ENCODE measurements at places on chromosomes 1 and 21. TPM values are rescaled to one million over a fixed set of nuclear protein-coding genes. Genes with fewer than 3 reads are reported as not detected.

- peaks cover 15% of the 10 kb centered on the region for H3K4me1 ChIP-seq
- DNase-seq, result no peak
- H3K27ac ChIP-seq, result no peak overlapping the region
- H3K27me3 ChIP-seq, result no peaks in the 10 kb centered on the region
- H3K4me3 ChIP-seq, result 0 out of 2 replicates have a peak overlapping the region, but pooled peaks have one; percentile 7
These were observed 10.1 kb downstream of the GPATCH2 start for GRCh38 chr1:217620814-217621213.

GRCh38 chr1:164725401-164725800 is 166.4 kb downstream of the PBX1 start:
- H3K4me1 ChIP-seq, result peaks cover 43% of the 10 kb centered on the region
- no peak for DNase-seq
- H3K27me3 ChIP-seq, result no peaks in the 10 kb centered on the region
- H3K27ac ChIP-seq, result peak overlapping the region; percentile 5
- no peaks in the 10 kb centered on the region for H3K36me3 ChIP-seq

GRCh38 chr1:15425958-15426357 is 12.3 kb upstream of the CTRC start:
- no peaks in the 10 kb centered on the region for H3K36me3 ChIP-seq
- no peaks in the 10 kb centered on the region for H3K27me3 ChIP-seq
- no peaks in the 10 kb centered on the region for H3K4me1 ChIP-seq
- no peak overlapping the region for H3K27ac ChIP-seq

DNA sequence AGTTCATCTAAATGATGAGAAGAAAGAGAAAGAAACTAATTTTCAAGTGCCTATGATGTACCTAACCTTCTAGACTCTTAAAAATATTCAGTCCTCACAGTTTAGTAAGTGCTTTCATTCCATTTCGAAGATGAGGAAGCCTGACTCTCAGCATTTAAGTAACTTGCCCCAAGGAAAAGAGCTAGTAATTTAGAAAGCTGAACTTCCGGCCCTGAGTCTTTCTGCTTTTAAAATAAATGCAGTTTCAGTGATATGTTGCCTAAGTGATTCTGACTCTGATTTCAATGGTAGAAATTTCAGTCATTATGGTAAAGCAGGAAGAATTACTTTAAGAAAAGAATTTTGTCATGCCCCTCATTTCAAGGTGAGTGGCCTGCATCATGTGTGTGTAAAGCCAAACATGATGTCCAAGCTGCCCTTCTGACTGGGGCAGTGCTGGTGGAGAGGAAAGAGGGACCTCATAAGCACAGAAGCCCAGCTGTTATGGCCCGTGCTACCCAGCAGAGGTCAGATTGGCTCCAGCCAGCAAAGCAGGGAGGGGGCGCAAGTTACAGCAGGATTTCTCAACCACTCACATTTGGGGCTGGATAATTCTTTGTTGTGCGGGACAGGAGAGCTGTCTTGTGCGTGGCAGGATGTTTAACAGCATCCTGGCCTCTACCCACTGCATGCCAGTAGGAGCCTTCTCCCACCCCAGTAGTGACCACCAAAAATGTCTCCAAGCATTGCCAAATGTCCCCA is 10.7 kb downstream of the ATP1A4 start:
- no peaks in the 10 kb centered on the region for H3K36me3 ChIP-seq
- H3K4me1 ChIP-seq, result peaks cover 6% of the 10 kb centered on the region
- H3K27me3 ChIP-seq, result no peaks in the 10 kb centered on the region
- no peak overlapping the region for H3K27ac ChIP-seq

GRCh38 chr1:189616893-189617292 is 860.8 kb downstream of the BRINP3 start:
- no peak for DNase-seq
- no peak overlapping the region for H3K4me3 ChIP-seq
- H3K36me3 ChIP-seq, result no peaks in the 10 kb centered on the region
- H3K4me1 ChIP-seq, result no peaks in the 10 kb centered on the region
- H3K27ac ChIP-seq, result no peak overlapping the region
- no peaks in the 10 kb centered on the region for H3K27me3 ChIP-seq

- H3K27ac ChIP-seq, result no peak overlapping the region
- no peaks in the 10 kb centered on the region for H3K36me3 ChIP-seq
- H3K4me3 ChIP-seq, result no peak overlapping the region
- H3K4me1 ChIP-seq, result no peaks in the 10 kb centered on the region
- no peaks in the 10 kb centered on the region for H3K27me3 ChIP-seq
These were observed 51.5 kb upstream of the CNIH3 start for GRCh38 chr1:224564454-224565084.

DNA sequence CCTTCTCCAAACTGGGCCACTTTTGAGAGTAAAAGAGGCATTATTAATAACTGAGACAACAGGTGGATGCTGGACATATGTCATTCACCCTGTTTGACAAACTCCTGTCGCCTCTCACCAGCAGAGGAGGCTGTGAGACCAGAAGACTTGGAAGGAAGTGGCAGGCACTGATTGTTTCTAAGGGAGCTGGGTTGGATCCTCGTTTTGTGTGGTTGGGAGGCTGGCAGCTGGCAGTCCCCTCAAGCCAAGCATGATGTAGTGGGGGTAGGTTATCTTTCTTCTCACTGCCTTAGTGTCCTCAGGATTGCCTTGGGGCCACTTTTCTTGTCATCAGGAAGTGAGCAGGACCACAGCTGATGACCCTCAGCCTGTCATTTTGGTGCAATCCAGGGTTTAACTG is 86.5 kb upstream of the KCNJ15 start:
- DNase-seq, result peak; percentile 68
- H3K27me3 ChIP-seq, result no peaks in the 10 kb centered on the region
- 0 out of 2 replicates have a peak, but pooled peaks cover 13% of the 10 kb centered on the region for H3K4me1 ChIP-seq

DNA sequence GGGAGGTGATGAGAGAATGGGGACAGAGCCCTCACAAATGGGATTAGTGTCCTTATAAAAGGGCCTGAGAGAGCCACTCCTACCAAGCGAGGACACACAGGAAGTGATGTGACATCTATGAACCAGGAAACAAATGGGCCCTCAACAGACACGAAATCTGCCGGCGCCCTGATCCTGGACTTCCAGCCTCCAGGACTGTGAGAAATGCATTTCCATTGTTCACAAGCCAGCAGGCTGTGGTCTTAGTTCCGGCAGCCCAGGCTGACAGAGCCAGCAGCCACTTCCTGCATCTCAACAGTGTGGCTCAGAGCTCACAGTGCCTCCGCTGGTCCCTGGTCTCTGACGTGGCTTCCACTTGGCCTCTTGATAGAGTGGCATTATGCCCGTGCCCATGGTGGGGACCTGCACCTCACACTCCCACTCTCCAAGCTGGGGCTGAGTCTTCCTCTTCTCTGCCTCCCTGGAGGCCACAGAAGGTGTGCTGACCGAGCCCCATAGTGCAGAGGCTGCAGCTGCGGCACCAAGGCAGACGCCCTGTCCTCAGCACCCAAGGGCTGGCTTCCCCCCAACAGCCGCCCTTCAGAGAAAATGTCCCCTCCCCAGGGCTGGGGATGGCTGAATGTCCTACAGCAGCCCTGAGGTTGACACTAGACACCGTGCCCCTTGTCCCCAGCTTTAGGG is 44.9 kb downstream of the ACOT7 start:
- no peaks in the 10 kb centered on the region for H3K36me3 ChIP-seq
- DNase-seq, result no peak
- 0 out of 2 replicates have a peak overlapping the region, but pooled peaks have one; percentile 14 for H3K27ac ChIP-seq
- no peak overlapping the region for H3K4me3 ChIP-seq
- no peaks in the 10 kb centered on the region for H3K4me1 ChIP-seq
- H3K27me3 ChIP-seq, result no peaks in the 10 kb centered on the region

GBP6 gene
- total RNA-seq, result not detected

CYP4A11 gene
- not detected for total RNA-seq

DOP1B gene
- 9.9 TPM for total RNA-seq

Data from GM23338 (cell line).